ENCODE measurements at places on chromosomes 11 and 22. TPM values are rescaled to one million over a fixed set of nuclear protein-coding genes. Genes with fewer than 3 reads are reported as not detected.

DNA sequence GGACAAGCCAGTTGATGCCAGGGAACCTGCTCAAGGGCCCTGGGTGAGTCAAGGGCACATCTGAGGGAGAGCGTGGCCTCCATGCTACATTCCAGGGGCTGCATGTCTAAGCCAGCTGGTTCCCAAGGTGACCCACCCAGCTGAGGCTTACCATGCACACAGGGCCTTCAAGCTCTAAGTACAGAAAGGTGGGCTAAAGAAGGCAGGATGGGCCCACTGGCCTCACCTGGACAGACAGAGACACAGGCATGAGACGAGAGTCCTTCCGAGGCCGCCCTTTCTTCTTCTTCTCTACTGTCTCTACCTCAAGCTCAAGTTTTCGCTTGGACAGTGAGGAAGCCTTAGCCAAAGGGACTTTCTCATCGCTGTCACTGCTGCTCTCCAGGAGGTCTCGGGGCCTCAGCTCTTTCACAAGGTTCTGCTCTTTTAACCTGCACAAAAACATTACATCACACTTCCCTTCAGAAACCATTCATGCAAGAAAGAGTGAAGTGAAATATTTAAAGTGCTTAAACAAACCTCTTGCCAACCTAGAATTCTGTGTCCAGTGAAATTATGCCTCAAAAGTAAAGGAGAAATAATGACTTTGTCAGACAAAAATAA is 69.9 kb downstream of the HIRA start:
- no peak for DNase-seq
- peaks cover 20% of the 10 kb centered on the region for H3K36me3 ChIP-seq
- H3K27me3 ChIP-seq, result no peaks in the 10 kb centered on the region
- no peak overlapping the region for H3K4me3 ChIP-seq
- H3K27ac ChIP-seq, result no peak overlapping the region
- peaks cover 3% of the 10 kb centered on the region for H3K4me1 ChIP-seq

CRELD2 gene
- 41.3 TPM for total RNA-seq

DNA sequence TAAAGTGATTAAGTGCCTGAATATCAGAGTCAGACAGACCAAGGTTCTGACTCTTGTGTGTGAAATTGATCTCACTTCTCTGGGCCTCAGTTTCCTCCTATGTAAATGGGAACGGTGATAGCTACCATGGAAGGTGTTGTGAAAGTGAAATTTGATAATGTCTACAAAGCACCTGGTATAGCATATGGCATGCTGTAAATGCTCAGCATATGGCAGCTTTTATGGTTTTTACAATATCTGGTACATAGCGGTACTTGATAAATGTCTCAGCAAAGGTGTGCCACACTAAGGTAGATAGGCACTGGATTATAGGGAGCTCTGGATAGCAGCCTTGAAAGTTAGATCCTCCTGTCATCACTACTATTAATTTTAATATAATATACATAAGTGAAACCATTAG is 19.9 kb downstream of the POU2AF2 start:
- no peaks in the 10 kb centered on the region for H3K4me1 ChIP-seq
- H3K27ac ChIP-seq, result no peak overlapping the region
- no peak overlapping the region for H3K4me3 ChIP-seq

OR6T1 gene
- not detected for total RNA-seq

CYB5R2 gene
- total RNA-seq, result 17.2 TPM

- peak; percentile 95 for DNase-seq
- no peak overlapping the region for H3K4me3 ChIP-seq
- no peaks in the 10 kb centered on the region for H3K27me3 ChIP-seq
- peaks cover 31% of the 10 kb centered on the region for H3K4me1 ChIP-seq
Measured at GRCh38 chr22:24402460-24403192, 24.8 kb upstream of the ADORA2A start.

DNA sequence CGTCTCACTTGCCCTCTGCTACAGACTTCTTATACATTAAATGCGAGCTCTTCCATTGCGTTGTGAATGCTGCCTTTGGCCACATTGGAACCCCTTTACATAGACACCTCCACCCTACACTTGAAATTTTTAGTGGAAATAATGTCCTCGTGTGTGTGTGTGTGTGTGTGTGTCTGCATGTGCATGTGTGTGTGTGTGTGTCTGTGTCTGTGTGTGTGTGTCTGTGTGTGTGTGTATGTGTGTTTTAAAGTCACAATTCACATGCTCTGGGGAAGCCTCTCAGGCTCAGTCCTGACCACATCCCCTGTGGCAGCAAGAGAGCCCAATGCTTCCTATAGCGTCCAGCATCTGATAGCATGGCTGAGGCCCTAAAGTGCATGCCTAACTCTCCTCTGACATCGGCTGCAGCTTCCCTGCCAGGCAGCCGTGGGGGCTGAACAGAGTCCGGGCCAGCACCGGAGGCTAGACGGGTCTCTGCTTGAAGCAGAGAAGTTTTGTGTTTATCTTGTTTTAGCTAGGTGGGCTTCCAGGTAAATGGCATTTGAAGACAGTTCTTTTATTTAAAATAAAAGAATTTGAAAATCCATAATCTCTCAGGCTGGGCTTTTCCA is 64.5 kb upstream of the EMID1 start:
- H3K4me1 ChIP-seq, result no peaks in the 10 kb centered on the region
- H3K36me3 ChIP-seq, result no peaks in the 10 kb centered on the region
- H3K27me3 ChIP-seq, result no peaks in the 10 kb centered on the region
- H3K27ac ChIP-seq, result no peak overlapping the region
- no peak for DNase-seq

DNA sequence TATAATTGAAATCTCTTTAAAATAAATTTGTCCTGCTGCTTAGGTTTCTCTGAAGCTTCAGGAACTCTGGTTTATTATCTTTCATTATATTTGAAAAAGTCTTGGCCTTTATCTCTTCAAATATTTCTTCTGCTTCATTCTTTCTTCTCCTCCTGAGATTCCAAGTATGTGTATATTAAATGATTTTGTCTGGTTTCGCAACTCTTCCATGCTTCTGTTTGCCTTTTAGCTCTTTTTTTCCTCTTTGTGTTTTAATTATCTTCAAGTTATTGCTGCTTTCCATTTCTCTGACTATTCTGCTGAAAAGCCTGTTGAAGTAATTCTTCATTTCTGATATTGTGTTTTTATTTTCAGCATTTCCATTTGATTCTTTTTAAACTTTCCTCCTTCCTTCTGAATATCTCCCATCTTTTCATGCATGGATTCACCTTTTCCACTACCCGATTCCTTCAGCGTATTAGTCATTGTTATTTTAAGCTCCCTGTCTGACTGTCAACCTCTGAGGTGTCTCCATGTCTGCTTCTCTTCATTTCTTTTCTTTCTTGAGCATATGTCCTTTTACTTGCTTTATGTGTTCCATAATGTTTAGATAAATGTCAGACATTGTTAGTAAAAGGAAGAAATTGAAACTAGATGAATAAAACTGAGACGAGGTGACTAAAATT is 46.6 kb upstream of the CTSC start:
- H3K27me3 ChIP-seq, result no peaks in the 10 kb centered on the region
- H3K4me3 ChIP-seq, result no peak overlapping the region
- DNase-seq, result peak; percentile 83
- H3K4me1 ChIP-seq, result peaks cover 4% of the 10 kb centered on the region

- no peaks in the 10 kb centered on the region for H3K27me3 ChIP-seq
- peaks cover 4% of the 10 kb centered on the region for H3K4me1 ChIP-seq
- no peaks in the 10 kb centered on the region for H3K36me3 ChIP-seq
Measured at GRCh38 chr11:114318361-114318760, 22.2 kb downstream of the NNMT start.

SYCE3 gene
- not detected for total RNA-seq

DNA sequence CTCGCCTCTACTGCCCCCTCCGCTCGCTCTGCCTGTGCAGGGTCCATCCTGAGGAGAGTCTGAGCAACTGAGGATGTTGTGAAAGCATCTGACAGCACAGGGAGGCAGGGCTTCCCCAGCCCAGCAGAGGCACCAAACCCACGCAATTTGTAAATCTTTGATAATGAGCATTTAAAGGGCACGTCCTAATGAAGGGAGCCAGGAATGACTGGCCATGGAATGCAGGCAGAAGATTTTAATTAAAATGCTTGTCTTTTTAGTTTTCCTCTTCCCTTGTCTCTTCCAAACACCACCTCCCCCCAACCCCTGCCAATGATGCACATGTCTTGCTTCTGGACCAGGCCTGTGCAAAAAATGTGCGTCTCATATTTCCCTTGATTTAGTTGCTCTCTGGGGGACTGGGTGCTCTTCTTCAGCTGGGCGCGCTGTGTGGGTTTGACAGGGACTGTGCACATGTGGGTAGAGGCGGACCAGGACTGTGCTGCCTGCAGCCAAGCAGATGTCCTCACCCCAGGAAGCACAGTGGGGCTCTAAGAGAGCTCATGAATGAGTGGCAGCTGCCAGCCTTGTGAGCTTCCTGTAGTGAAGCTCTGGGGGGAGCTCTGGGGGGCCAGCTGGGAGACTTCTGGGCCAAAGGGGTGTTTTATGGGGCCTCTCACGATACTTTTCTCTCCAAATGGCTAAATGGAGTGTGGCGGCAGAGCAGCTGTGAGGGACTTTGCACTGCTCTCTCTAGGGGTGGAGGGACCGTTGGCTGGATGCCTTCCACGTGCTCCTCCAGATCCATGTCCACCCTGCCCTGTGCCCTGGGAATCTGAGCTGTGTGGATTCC is 273.5 kb downstream of the ST3GAL4 start:
- no peaks in the 10 kb centered on the region for H3K27me3 ChIP-seq
- peaks cover 9% of the 10 kb centered on the region for H3K4me1 ChIP-seq
- no peak overlapping the region for H3K4me3 ChIP-seq
- no peaks in the 10 kb centered on the region for H3K36me3 ChIP-seq

DNA sequence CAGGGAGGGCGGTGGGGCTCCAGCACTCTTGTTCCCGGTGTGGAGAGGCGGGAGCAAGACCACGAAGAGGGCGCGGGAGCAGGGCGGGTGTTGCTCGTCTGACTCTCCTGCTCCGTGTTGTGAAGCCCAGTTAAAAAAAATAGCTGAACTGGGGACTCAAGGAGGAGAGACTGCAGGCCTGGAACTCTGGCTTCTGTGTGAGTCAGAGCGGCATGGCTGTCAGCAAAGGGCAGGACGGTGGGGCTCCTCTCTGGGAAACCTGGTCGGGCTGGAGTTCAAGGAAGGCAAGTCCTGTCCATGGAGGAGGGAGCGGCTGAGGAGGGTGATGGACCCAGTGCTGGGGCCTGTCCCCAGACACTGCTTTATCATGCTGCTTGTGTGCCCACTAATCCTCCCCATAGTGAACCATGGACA is 152.3 kb downstream of the FEZ1 start:
- no peaks in the 10 kb centered on the region for H3K36me3 ChIP-seq
- peaks cover 2% of the 10 kb centered on the region for H3K4me1 ChIP-seq
- no peak overlapping the region for H3K4me3 ChIP-seq
- H3K27ac ChIP-seq, result no peak overlapping the region
- DNase-seq, result peak; percentile 37

NEFH gene
- 0.17 TPM for total RNA-seq

TP53AIP1 gene
- total RNA-seq, result not detected

- DNase-seq, result no peak
- H3K4me3 ChIP-seq, result no peak overlapping the region
- H3K27me3 ChIP-seq, result no peaks in the 10 kb centered on the region
Measured at GRCh38 chr11:69328231-69328630, 34.3 kb downstream of the MYEOV start.

GRCh38 chr11:112156153-112156955 is 7.5 kb downstream of the IL18 start:
- no peak overlapping the region for H3K27ac ChIP-seq
- no peak overlapping the region for H3K4me3 ChIP-seq
- H3K36me3 ChIP-seq, result no peaks in the 10 kb centered on the region
- no peaks in the 10 kb centered on the region for H3K4me1 ChIP-seq

- no peaks in the 10 kb centered on the region for H3K36me3 ChIP-seq
- H3K4me3 ChIP-seq, result no peak overlapping the region
- no peak overlapping the region for H3K27ac ChIP-seq
Measured at GRCh38 chr11:10382518-10382917, 72.5 kb upstream of the AMPD3 start.

DNA sequence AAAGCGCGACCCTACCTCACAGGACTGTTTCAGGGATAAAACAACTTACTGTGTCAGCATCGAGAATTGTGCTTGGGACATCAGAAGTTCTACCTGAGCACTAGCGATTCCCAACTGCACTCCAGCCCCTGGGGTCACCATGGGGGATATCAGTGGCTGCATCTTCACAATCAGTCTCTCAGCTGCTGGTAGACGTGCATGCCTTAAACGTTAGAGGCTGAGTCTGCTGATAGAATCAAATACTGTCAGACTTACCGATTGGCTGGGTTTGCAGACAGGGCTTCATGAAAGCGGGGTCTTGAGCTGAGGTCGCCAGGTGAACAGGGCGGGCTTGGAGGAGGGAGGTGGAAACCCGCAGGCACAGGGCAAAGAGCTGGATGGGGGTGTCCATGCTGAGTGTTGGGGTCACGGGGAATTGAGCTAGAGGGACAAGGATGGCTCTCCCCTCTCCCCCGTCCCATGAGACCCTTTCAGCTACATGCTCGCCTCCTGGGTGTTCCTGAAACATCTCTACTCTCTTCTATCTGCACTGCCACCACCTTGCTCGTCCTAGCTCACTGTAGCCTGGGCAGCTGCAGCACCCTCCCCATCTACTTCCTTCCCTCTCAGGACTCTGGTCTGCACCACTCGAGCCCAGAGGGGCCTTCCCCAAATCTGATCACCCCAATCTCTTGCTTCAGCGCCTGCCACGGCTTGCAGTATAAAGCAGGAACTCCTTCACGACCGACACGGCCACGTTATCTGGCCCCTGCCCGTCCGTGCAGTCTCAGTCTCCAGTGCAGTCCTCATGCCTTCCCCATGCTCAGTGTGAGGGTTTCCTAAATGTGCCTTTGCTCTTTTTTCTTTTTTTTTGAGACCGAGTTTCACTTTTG is 43.5 kb downstream of the ST14 start:
- H3K4me1 ChIP-seq, result no peaks in the 10 kb centered on the region
- no peak for DNase-seq
- H3K4me3 ChIP-seq, result no peak overlapping the region
- H3K27ac ChIP-seq, result no peak overlapping the region

- peaks cover 5% of the 10 kb centered on the region for H3K27me3 ChIP-seq
- H3K36me3 ChIP-seq, result no peaks in the 10 kb centered on the region
- no peak overlapping the region for H3K27ac ChIP-seq
- no peak for DNase-seq
- H3K4me3 ChIP-seq, result no peak overlapping the region
Measured at GRCh38 chr11:2791139-2791520, 91.3 kb upstream of the KCNQ1OT1 start.

PNPLA5 gene
- under 0.01 TPM for total RNA-seq
